Dorsolateral prefrontal cortex (tissue), 122 donors: ENCODE measurements at places on chromosomes 1 and 21. TPM values are rescaled to one million over a fixed set of nuclear protein-coding genes. Genes with fewer than 3 reads are reported as not detected.

DNA sequence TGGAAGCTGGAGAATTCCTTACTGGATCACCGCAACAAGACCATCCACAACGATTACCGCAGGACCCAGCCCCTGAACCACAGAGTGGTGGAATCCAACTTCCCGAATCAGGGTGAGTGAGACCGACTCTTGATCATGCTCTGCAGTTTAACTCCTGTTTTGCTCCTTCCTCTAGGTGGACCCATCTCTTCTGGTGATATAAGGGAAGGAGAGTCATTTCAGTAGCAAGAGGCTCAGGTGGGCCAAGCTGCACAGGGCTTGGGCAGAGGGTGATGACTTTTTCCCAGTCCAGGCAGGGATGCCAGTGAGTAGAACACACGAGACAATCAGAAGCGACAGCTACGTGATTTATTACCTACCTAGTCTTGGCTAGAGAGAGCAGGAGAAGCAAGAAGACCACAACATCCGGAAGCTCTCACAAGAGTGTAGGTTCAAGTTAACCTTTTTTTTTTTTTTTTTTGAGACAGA, 25.2 kb downstream of the CA6 start:
- no peak for DNase-seq

TAS1R1 gene
- total RNA-seq: 0.78 TPM

- no peak for DNase-seq
Observed at GRCh38 chr21:42781971-42782722, 97.2 kb downstream of the WDR4 start.

GRCh38 chr1:101005871-101006270, 19.7 kb downstream of the DPH5 start:
- DNase-seq: no peak

DNA sequence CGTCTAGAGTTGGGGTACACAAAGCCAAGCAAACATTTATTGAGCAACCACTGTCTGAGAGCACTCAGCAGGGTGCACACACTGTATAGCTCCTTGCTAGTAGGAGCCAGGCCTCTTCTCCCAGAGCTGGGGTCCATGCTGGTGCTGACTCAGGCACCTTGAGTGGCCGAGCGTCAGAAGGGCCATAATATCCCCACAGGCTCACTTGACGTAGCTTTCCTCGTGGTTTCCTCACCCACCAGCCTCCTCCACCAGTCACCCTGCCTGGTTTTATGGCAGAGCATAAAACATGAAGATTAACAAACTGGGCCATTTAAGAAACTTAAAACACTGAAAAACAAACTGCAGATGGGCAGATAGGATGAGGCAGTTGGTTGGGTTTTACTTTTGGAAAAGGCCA, 361.5 kb downstream of the HHAT start:
- DNase-seq: no peak

CLEC20A gene
- total RNA-seq: not detected

DNA sequence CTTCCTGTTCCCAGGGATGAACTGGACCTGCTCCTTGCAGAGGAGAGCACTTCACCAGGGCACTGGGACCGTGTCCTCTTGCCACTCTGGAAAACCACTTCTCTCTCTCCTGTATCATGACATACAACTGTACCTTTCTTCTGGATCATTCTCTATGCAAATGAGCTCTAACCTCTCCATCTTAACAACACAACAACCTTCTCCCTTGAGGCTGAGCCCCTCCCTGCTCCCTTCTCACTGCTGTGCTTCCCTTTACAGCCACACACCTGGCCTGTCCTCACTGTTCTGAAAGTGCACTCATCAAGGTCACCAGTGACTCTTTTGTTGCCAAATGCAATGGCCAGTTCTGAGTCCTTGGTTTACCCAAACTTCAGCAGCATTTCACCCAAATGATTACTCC, 54.5 kb upstream of the MRPS6 start:
- no peak for DNase-seq

GRCh38 chr21:15183813-15184257, 119.0 kb upstream of the NRIP1 start:
- no peak for DNase-seq
